ENCODE measurements at places on chromosomes 11 and 22.

GRCh38 chr22:29641700-29642330, 38.4 kb downstream of the NF2 start:
- no peak for DNase-seq
- no peak overlapping the region for H3K4me3 ChIP-seq
- H3K36me3 ChIP-seq, result peaks cover 36% of the 10 kb centered on the region
- H3K27me3 ChIP-seq, result no peaks in the 10 kb centered on the region
- H3K4me1 ChIP-seq, result no peaks in the 10 kb centered on the region

GRCh38 chr22:49257551-49257961, 570.1 kb downstream of the BRD1 start:
- H3K36me3 ChIP-seq, result no peaks in the 10 kb centered on the region
- no peak overlapping the region for H3K4me3 ChIP-seq
- peaks cover 21% of the 10 kb centered on the region for H3K27me3 ChIP-seq
- H3K4me1 ChIP-seq, result no peaks in the 10 kb centered on the region

GRCh38 chr22:45470871-45471270, 31.8 kb upstream of the FBLN1 start:
- H3K27ac ChIP-seq, result no peak overlapping the region
- H3K27me3 ChIP-seq, result peaks cover 11% of the 10 kb centered on the region
- no peaks in the 10 kb centered on the region for H3K36me3 ChIP-seq
- no peak overlapping the region for H3K4me3 ChIP-seq

DNA sequence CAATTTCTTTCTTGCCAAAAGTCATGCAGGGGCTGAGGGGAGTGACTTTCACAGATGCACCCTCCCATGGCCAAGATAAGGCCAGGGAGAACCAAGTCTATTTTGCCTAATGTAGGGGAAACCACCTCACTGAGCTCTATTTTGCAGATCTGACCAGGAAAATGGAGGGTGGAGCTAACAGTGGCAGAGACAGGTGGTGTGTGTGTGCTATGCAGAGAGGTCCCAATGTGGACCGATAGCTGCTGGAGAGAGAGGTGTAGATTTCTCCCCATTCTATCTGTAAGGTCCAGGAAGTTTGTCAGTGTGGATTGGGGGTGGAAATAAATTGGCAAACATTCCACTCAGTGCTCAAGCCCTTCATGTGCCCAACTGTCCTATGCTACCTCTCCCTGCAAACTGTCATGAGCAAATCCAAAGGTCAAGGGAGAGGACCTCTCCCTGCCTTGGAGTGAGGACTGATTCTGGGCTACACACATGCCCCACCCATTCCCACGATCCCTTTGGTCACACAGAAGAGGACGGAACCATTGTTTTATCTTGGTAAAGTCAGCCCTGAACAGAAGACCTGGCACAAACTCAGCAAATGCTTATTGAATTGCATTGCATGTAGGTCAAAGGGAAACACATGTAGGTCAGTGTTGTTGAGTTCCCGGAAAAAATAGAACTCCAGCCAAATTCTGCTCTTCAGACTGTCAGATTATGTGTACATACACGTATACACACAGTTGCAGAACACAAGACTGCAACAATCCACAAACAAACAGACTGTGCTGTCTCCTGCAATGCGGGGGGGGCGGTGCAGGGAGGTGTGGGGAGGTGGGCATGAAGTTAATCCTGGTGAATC, 65.9 kb downstream of the C11orf58 start:
- H3K27ac ChIP-seq, result peak overlapping the region; percentile 18
- no peak overlapping the region for H3K4me3 ChIP-seq
- no peaks in the 10 kb centered on the region for H3K36me3 ChIP-seq

DNA sequence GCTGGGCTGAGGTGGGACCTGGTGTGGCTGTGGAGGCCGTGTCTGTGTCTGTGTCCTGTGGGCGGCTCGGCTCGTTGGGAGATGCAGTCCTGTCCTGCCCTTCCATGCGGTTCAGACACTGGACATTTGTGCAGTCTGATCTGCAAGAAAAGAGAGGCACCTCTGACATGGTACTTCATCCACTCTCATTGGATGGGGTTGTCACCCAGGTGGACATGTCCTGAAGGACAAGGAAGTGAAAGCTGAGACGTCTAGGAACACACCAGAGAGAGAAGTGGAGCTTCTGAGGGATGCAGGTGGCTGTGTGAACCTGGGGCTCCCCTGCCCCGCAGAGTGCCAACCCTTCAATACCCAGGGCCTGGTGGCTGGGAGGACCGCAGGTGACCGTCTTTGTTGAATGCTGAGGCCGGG, 18.4 kb downstream of the TBX1 start:
- no peak for DNase-seq
- peaks cover 7% of the 10 kb centered on the region for H3K4me1 ChIP-seq
- H3K36me3 ChIP-seq, result no peaks in the 10 kb centered on the region
- H3K4me3 ChIP-seq, result no peak overlapping the region

DNA sequence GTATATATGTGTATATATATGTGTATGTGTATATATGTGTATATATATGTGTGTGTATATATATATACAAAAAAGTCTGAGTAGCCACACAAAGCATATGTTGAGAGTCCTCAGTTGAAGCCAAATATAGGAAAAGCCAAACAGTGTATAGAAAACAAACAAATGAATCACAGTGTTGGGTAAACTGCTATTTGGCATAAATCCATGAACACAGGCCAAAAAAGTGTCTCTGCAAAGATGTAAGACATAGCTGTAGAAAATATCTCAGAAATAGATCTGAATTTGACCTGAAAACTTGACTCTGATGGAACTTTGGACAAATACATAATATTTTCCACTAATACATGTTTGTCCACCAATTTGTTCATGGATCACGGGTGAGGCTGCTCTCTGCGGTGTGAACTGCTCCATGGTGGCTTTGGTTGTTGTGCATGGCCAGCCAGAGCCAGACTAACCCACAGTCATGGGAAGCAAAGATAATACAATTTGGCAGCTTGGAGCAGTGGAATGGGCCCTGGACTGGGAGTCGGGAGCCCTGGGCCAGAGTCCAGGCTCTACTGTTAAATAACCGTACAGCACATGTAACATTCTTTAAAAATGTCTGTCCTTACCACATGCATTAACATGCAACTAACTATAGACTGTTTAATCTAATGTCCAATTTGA, 76.9 kb upstream of the EED start:
- no peak overlapping the region for H3K4me3 ChIP-seq
- DNase-seq, result no peak
- no peaks in the 10 kb centered on the region for H3K27me3 ChIP-seq
- no peaks in the 10 kb centered on the region for H3K4me1 ChIP-seq
- no peaks in the 10 kb centered on the region for H3K36me3 ChIP-seq

DNA sequence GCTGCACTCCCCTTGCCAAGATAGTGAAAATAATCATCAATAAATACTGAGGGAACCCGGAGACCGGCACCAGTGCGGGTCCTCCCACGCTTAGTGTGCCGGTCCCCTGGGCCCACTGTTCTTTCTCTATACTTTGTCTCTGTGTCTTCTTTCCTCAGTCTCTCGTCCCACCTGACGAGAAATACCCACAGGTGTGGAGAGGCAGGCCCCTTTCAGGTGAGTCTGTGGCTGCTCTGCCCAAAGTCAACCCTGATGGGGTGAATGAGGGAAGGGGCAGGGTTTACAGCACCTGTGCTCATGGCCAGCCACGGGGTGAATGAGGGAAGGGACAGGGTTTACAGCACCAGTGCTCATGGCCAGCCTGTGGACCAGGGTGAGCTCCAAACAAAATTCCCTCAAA, 4.7 kb downstream of the BET1L start:
- H3K27me3 ChIP-seq, result no peaks in the 10 kb centered on the region
- H3K36me3 ChIP-seq, result no peaks in the 10 kb centered on the region
- no peak for DNase-seq
- no peak overlapping the region for H3K27ac ChIP-seq
